ENCODE measurements at places on chromosomes 7 and 10.

- no peak for DNase-seq
These were observed 491.9 kb downstream of the PARD3 start for GRCh38 chr10:34323192-34323591.

- no peak for DNase-seq
These were observed 515.8 kb upstream of the AKR1E2 start for GRCh38 chr10:4310172-4310571.

- DNase-seq: peak; percentile 61
These were observed 20.5 kb downstream of the CLEC2L start for GRCh38 chr7:139543801-139544603.

GRCh38 chr10:68135362-68135761 lies 26.1 kb downstream of the MYPN start:
- no peak for DNase-seq

GRCh38 chr10:133258066-133258817 lies 18.4 kb downstream of the ADAM8 start:
- no peak for DNase-seq

GRCh38 chr10:118840071-118840775 lies 85.5 kb upstream of the CACUL1 start:
- no peak for DNase-seq

- no peak for DNase-seq
These were observed 12.1 kb downstream of the HKDC1 start for GRCh38 chr10:69232252-69232651.

GRCh38 chr10:110075686-110076085 lies 67.9 kb downstream of the ADD3 start:
- DNase-seq: no peak

DNA sequence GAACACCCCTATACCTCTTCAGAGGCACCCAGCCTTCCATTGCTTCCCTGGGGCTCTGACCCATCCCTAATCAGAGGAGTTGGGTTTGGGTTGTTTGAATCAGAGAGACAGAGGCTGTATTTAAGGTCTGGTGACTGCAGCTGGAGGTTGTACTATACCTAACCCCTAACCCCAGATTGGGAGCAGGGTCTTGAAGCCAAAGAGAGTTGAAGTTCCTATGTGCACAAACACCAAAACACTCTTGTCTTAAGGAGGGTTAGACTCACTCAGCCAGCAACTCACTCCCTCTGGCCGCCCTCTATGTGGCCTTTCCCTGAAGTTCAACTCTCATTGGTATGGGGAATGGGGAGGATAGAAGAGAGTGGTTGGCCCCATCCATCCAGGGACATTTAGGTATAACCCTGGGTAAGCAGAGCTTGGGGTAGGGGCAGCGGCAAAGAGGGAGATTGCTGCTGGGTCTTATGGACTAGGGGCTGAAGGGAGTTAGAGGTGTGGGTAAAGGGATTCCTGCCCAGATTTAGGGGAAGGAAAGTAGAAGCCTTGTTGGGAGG lies 80.0 kb downstream of the PAX2 start:
- DNase-seq: no peak

DNA sequence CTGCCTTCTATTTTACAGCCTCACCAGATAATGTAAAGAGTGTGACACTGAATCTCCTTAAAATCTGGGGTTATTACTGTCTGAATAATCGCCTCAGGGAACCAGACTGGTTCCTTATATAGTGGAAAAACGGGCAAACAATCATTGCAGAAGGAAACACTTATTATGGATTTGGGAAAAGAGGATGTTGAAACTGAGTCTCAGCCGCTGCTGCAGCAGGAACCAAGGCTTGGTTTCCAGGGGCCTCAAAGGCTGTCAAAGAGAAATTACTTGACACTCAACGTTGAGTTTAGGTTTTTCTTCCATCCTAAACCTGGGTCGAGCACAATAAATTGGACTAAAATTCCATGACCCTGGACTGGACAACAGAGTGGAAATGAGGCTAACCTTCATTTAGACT lies 103.8 kb upstream of the AHR start:
- no peak for DNase-seq

GRCh38 chr7:47724335-47724982 lies 142.5 kb upstream of the TNS3 start:
- no peak for DNase-seq

DNA sequence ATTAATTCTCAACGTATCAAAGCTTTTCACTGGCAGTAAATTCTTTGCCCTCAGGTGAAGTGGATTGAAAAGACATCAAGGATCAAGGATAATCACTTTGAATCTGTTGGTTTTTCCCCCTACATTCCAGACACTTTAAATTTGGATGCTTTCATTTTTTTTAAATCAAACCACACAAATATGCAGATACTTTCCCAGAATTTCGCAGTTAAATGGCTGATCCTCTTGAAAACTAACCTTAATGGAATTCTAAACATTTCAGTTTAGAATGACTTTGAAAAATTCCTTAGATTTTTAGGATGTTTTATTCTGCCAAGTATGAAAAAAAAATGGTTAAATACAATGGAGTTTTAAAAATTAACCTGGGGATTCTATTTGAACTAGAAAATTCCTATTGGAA lies 325.9 kb downstream of the GFRA1 start:
- no peak for DNase-seq

- no peak for DNase-seq
These were observed 2.8 kb downstream of the KCTD7 start for GRCh38 chr7:66631471-66631870.

GRCh38 chr7:93148144-93148543 lies at the start of gene SAMD9L:
Gene SAMD9L (minus strand): TSS chr7:93148385. CDS start chr7:93135971, 12,414 bp downstream.
- DNase-seq: no peak

- DNase-seq: peak; percentile 46
These were observed 569.1 kb downstream of the DNAJB6 start for GRCh38 chr7:157905651-157906461.

DNA sequence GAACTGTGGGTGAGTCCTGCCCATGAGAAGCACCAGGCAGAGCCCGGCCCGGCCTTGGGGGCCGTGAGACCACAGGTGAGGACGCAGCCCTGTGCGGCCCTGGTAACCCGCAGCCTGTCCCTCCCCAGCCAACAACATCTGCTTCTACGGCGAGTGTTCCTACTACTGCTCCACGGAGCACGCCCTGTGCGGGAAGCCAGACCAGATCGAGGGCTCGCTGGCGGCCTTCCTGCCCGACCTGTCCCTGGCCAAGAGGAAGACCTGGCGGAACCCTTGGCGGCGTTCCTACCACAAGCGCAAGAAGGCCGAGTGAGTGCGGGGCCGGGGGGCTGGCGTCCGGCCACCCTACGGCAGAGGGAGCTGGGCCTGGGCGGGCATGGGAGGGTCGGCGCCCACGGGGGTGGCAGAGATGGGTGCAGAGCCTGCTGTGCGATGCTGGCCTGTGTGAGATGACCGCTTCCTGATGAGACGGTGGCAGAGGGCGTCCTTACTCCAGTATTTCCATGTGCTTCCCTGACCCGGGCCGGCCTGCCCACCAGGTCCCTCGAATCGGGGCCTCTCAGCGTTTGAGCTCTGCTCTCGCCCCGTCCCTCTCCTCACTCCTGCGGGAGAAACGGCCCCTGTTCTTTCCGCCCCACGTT lies 34.1 kb upstream of the FOXL3 start:
- no peak for DNase-seq

Data from WTC11 (cell line).